ENCODE measurements at places on chromosomes 6 and 20.

DNA sequence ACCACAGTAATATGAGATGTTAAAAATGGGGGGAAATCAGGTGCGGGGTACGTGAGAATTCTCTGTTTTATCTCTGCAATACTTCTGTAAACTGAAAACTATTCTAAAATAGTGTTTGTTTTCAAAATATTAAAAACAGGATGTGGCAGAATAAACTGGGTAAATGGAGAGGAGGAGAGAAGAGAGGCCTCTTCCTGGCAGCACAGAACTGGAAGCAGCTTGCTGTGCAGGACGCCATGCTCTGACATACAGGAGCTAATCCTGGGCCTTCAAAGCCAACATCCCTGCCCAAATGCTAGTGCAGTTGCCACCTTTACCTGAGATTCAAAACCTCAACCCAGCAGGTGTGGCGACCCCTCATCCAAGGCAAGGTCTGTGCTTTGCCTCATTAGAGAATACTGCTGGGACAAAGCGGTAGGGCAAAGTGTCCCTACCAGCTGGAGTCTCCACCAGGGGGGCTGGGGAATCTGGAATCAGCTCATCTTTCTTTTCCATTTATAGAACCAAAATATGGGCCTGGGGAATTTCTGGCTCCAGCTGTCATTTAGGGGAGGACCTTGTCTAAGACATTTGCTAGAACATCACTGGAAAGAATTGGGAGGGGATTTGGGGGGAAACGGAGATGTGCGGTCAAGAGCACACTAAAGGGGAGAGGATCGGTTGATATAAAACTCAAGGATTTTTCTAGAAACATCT, 67.3 kb downstream of the SCML4 start:
- no peak for DNase-seq

DNA sequence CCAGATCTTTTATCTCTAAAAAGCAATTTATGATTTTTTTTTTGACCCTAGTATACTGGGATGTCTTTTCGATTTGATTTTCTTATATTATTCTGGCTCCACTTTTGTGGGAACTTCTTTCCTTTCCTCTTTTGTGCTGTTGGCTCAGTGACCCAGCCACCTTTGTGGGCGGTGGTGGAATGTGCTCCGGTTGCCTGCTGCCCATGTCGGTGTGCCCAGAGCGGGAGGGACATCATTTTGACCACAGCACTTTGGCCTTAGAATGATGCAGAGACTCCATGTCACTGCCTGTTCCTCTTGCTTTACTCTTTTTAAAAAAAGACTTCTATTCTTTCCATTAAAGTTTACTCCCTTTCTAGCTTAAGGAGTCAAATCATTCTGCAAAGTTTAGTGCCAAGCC, 198.0 kb downstream of the FARS2 start:
- DNase-seq, result no peak

GRCh38 chr6:34981951-34982350, 92.9 kb downstream of the ANKS1A start:
- no peak for DNase-seq

DNA sequence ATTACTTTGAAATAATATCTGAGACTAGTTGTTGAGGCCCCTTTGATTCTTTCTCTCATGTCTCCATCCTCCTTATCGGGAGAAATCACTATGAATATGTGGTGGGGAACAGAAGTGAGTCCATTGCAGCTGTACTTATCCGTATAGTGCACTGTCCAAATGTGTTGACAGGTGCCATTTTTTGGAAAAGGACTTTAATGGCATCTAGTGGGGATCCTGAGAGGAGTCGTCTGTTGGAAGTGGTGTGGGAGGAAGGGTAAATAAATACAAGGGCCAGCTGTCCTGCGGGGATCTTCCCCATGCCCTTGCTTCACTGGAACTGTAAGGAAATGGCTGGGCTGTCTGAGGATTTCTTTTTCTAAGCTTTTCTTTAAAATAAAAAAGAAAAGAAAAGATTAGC, 19.4 kb downstream of the TPX2 start:
- no peak for DNase-seq

GRCh38 chr6:39128832-39129231, 13.8 kb upstream of the SAYSD1 start:
- DNase-seq, result no peak

DNA sequence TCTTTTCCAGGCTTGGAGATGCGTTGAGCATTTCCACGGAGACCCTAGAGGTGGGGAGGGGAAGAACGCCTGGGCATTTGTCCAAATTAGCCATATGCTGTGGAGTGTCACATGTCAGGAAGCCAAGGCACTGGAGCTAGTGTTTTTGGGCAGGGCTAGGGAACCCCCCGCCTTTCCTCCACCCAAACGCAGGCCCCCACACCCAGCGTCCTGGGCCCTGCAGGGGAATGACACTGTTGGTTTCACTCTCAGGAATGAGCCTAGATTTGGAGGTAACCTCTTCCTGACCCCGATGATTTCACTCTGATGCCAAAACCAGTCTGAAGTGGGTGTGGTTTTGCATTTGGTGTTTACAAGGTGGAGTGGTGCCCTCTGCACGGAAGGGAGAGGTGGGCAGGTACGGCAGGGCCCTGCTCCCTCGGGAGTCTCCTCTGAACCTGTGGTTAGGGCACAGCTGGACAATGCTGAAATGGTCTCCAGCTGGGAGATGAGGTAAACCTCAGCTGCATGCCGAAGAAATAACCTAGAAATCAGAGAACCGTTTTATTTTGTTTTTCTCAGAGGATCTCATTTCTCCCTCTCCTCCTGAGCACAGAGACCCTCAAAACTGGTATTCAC, 29.5 kb downstream of the MTHFD1L start:
- no peak for DNase-seq

GRCh38 chr6:85460921-85461797, 11.3 kb downstream of the NT5E start:
- DNase-seq, result peak; percentile 86

GRCh38 chr6:30676660-30677285, 4.0 kb upstream of the DHX16 start:
- no peak for DNase-seq

GRCh38 chr6:35365594-35366203, 23.3 kb downstream of the PPARD start:
- DNase-seq, result no peak

- no peak for DNase-seq
Measured at GRCh38 chr6:133648581-133648980, 240.3 kb upstream of the TCF21 start.
